ENCODE measurements at places on chromosomes 2 and 18. TPM values are rescaled to one million over a fixed set of nuclear protein-coding genes. Genes with fewer than 3 reads are reported as not detected.

DNA sequence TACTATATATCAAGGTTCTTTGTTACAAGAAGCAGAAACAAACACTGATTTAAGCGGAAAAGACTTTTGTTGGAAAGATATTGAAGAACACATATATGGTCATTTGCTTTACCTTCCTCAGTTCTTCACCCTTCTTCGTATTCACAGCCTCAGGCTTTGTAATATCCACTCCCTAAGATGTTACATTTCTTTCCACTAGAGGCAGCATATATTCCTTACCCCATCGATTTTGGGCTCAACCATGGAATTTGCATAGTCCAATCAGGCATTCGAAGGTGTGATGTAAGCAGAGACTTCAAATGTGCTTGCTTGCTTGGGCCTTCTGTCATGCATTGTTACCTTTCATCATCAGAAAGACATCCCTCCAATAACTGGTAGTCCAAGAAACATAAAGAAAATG, 287.4 kb downstream of the PID1 start:
- no peak for DNase-seq

- no peak for DNase-seq
Observed at GRCh38 chr2:229492034-229492433, 220.9 kb upstream of the PID1 start.

- no peak for DNase-seq
Observed at GRCh38 chr2:29865512-29865911, 55.9 kb downstream of the ALK start.

- no peak for DNase-seq
Observed at GRCh38 chr2:189885368-189885767, 101.1 kb downstream of the PMS1 start.

DNA sequence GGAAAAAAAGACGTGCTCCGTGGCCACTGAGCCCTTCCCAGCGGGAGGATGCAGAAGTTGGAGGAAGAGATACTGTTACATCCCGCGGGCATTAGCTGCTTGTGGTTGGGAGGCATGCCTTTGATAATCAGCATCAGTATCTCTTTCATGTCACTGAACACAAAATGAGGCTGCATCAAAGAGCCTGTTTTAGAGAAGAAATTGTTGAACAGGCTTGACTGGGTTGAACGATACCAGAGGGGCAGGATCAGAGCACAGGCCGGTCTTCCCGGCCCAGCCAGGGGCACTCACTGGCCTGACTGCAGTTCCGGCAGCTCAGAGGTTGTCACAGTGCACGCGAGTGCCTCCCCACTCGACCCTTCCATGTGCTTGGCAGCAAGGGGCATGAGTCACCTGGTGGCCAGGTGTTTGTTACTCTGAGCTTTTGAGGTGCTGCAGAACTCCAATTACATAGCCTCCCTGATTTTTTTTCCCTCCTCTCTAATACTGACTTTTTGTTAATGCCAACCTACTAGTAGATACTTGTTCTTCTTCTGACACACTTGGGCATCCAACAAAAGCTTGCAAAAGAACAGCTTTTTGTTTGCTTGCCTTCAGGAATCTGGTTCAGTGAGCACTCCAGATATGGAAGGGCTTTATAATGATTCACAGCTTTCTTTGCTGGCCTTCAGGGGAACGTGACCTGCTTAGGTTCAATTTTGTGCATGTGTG, 121.6 kb downstream of the VAPA start:
- no peak for DNase-seq

DNA sequence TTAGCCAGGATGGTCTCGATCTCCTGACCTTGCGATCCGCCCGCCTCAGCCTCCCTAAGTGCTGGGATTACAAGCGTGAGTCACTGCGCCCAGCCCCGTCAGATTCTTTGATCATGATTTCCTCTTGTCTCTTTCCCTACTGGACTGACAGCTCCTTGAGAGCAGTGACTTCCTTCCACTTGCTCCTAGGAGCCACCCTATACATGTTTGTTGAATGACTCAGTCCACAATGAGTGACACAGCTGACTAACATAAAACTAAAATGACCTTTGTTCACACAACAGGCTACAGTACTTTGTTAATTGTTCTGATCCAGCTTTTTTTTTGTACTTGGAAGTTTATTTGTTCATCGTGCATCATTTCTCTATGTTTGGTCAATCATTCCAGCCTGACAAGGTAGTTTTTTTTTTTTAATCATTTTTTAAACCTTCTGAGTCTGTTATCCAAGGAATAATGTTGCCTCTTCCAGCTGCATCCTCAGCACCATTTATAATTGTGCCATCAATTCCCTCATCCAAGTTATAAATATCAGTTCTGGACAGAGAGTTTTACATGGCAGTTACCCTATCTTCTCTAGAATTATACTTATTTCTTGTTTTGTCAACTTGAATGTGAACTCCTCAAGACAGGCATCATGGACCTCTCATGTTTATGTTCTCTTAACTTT, 42.9 kb upstream of the TUBA3E start:
- no peak for DNase-seq

DNA sequence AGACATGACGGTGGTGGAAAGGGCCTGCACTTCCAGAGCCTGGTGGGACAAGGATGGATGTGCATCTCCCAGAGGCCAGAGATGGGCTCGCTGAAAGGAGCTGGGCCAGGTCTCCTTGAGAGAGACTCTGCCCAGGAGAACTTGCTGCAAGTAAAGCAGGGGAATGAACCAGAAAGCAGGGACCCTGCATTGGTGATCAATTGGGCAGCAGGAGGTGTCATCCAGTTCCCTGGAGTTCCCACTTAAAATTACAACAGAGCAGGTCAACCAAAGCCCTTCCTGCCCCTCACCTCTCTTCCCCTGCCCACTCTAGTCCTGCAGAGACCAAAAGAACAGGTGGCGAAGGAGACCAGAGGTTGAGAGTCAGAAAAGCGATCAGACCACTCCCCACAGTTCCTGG, 69.7 kb upstream of the CAB39 start:
- DNase-seq, result no peak

- no peak for DNase-seq
Observed at GRCh38 chr2:38907743-38908562, 18.3 kb downstream of the ARHGEF33 start.

- no peak for DNase-seq
Observed at GRCh38 chr2:41719756-41720155, 328.1 kb upstream of the PKDCC start.

DNA sequence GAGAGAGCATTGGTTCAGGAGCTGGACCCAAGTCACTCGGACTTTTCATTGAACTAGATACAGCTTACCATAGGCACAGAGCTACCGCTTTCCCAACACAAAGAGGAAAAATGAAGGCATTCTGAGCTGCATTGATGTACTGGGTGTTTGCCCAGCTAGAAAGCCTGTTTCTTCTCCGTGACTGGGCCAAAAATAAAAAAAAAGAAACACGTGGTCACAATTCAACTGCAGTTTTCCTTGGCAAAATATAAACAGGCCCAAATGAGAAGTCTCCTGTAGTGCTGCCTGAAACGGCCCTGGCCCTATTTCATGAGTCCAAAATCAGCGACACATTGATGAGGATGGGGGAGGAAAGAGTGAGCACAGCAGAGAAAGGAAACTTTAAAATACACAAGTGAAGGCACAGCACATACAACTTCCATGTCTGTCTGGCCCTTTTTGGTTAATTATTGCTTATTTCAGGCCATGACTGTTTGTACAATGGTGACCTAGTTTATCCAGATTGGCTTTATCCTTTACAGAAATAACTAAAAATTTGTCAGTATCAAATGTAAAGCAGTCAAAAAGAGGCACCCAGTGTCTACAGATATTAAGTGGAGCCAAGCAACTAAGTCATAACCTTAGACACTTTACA, 179.7 kb downstream of the ICOS start:
- DNase-seq, result no peak

- DNase-seq, result no peak
Observed at GRCh38 chr2:31726457-31726856, 145.7 kb upstream of the SRD5A2 start.

DNA sequence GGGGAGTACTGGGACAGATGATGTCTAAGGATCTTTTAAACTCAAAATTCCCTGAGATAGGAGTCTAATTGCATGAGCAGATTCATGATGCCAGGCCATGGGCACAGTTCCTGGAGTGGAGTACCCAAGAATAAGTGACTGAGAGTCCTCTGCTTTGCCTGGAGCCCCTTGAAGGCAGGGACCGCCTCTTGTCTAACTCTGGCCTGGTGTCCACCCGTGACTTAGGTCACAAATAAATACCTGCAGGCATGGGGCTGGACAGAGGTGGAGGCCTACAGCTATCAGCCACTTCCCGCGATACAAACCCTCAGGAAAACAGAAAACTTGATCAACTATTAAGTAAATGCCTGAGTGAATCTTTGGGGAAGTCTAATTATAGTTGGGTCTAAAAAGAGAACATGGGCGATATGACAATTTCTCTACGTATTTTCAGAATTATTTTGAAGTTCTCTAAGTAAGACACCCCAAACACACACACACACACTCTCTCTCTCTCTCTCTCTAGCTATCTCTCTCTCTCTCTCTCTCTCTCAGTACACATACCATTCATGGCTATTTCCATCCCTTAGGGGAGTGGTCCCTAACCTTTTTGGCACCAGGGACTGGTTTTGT, 1.8 kb upstream of the WIPF1 start:
- DNase-seq, result no peak

DNA sequence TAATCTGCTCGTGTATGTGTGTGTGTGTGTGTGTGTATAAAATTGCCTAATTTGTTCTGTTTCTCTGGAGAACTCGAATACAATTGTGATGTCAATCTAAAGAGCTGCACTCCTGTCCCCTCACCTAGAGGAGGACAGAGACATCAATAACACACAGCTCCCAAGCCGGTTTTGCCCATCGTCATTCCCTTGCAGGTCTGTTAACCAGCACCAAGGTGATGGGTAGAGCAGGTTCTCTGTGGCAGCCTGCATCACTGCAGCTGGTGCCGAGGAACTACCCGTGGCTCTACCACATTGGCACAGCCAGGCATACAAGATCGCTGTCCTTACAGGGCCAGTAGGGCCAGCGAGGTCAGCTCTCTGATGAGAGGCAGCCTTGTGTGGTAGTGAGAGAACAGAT, 41.0 kb downstream of the LBH start:
- no peak for DNase-seq

GRCh38 chr2:161414042-161415033, 1.8 kb upstream of the TBR1 start:
- no peak for DNase-seq

DNA sequence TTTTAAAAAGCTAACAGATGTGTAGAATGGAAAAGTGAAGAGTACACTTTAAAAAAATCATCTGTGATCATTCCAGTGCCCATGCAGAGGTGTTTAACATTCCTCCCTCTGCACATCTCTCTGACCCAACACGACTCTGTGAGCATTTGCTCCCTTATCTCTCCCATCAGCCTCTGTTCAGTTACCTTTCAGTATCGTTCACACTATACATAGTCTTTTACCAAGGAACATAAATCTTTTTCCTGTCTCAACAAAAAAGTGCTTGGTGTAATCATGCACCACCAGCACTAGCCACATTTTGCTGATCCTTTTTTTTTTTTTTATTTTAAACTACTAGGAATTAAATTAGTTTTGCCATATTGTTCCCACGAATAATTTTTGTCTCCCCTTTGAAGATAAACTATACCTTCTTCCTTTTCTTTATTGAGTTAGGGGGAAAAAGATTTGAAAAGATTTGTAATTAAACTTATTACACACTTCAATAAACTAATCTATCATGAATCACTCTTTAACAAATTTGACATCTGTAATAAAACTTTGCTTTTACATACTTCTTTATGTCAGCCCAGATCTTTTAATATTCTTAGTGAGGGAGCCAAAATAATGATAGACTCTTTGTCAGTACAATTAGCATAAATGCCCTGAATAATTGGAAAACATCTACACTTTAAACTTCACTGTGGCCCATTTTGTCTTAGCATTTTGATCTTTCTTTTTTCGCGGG, 489.8 kb upstream of the FANCL start:
- DNase-seq, result no peak

CD302 gene
- 11.8 TPM for polyA plus RNA-seq

RIT2 gene
- not detected for polyA plus RNA-seq

CDH19 gene
- 0.27 TPM for polyA plus RNA-seq

ABCB11 gene
- polyA plus RNA-seq, result 0.05 TPM

OBSL1 gene
- polyA plus RNA-seq, result 149 TPM

CLEC4F gene
- 0.09 TPM for polyA plus RNA-seq

G6PC2 gene
- polyA plus RNA-seq, result not detected
